ENCODE measurements at places on chromosomes 16 and 17.

DNA sequence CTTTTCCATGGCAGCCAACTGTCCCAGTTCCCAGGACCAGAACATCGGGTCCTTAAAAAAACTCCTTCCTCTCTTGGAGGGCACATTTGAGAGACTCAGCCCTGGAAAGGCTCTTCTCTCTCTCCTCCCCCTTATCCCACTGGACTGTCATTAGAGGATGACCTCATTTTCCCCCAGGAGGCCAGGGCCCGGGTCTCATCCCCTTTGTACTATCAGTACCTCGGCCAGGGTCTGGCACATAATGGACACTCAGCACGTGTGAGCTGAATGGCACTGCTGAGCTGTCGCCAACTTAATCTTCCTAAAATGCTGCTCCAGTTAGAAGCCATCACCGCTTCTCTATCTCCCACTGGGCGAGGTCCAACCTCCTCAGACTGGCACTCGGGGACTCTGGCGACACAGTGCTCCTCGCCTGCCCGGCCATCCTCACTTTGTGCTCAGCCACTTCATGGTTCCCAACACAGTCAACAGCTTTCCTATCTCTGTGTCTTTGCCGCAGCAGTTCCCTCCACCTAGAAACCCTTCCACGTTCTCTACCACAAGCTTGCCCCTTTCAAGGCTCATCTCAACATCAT, 3.6 kb upstream of the RHBDL3 start:
- DNase-seq, result no peak

GRCh38 chr17:17770632-17771044, 66.1 kb downstream of the SREBF1 start:
- DNase-seq, result no peak

- no peak for DNase-seq
These were observed 31.9 kb upstream of the POLR3E start for GRCh38 chr16:22265351-22265750.

DNA sequence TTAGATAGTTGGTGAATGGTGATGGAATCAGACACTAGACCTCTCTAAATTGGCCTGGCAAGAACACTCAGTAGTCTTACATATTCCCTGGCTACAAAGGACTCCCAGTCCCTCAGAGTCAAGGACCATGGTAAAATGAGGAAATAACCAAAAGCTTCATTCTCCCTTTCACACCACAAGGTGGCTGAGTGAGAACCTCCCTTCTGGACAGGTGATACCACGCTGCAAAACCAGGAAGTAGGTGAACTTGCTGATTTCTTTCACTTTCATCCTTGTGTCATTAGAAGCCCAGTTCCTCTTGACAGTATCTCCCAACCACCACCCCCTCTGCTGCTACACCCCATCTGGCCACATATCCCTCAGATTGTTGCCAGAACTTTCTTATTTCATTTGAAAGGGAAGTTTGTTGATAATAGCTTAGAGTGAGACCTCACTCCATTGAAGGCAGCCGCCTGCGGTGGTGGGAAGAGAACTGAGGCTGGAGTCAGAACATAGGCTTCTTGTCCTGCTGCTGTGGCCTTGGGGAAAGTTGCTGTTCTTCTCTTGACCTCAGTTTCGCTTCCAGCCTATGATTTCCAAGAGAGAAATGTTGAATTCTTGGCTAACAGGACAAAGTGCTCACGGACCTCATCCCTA, 290.6 kb upstream of the CCL2 start:
- DNase-seq, result no peak

DNA sequence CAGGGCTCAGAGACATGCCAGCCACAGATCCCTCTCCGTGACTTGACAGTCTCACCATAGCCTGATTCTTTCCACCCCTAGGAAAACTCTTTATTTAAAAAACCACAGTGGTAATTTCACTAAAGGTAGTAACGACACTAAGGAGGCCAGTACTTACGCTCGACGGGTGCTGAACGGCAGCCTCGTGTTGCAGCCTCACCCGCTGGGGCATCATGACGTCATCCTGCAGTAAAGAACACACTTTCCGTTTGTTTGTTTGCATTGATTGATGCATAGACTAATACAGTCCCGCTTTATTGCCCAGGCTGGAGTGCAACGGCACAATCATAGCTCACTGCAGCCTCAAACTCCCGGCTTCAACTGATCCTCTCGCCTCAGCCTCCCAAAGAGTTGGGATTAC, 65.1 kb upstream of the METRNL start:
- DNase-seq, result no peak

DNA sequence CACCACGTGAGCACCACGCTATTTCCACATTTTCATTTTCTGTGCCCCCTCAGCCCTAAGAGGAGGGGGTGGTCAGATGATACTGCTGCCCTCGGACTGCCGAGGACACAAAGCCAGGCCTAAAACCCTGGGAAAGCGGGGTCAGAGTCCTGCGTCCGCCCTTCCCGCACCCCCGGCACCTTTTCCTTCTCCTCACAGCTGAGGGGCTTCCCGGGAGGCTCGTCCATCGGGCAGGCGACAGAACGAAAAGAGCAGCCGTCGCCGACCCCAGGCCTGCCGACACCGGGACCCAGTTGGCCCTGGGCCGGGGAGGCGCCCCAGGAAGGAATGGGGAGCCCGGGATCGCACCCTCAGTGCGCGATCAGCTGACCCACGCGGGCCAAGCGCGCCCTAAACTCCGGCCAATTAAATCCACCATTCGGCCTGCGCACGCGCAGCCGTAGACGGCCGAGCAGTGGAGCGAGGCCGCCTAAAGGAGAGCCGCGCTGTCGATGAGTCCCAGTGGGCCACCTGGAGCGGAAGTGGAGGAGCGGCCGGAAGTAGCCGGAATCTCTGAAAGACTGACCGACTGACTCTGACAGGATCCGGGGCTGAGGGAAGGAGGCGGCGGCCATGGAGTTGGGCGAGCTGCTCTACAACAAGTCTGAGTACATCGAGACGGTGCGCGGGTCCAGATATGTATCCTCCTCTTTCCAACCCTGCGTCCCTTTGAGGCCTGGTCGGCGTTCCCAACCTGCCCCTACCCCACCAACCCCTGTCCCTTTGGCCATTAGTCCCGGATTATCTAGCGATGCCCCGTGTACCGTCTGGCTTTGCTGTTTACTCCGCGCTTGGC, at the start of the genes DCTN5 and PALB2:
Gene DCTN5, plus strand, starts transcription at position 536 of the 835 bp plus-strand sequence. Its CDS starts 77 bp downstream, at position 613.
Gene PALB2, minus strand, starts transcription at position 380 of the 835 bp plus-strand sequence. Its CDS starts 153 bp downstream, at position 227.
- peak; percentile 79 for DNase-seq

DNA sequence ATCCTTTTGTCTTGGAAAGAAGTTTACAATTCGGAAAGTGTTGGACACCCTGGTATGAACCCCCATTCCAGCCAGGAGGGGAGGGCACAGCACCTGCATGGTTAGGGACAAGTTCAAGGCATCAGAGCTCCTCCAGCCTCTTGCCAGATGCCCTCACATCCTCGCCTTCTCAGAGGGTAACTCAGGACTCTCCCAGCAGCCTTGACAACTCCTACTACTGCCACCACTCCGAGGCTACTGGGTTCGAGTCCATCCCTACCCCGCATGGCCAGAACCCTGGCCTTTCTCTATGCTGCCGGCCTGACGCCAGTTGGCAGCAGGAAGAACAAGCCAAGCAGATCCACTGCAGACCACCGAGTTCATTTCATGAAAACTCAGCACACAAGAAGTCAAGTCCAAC, 34.1 kb downstream of the AXIN2 start:
- DNase-seq, result no peak

GRCh38 chr16:3589001-3589400, 11.8 kb upstream of the NLRC3 start:
- no peak for DNase-seq

GRCh38 chr16:77652399-77652798, 69.9 kb upstream of the NUDT7 start:
- no peak for DNase-seq
